ENCODE measurements at places on chromosomes 12 and 14. TPM values are rescaled to one million over a fixed set of nuclear protein-coding genes. Genes with fewer than 3 reads are reported as not detected.

Gene ZNF385A
- total RNA-seq, result 5.7 TPM

Gene DEGS2
- total RNA-seq, result 0.30 TPM

Gene TAS2R13
- 1.2 TPM for total RNA-seq

Gene KCNJ8
- total RNA-seq, result not detected

Gene KLRD1
- total RNA-seq, result not detected

Gene GZMB
- total RNA-seq, result not detected
